ENCODE measurements at places on chromosomes 12 and 14.

DNA sequence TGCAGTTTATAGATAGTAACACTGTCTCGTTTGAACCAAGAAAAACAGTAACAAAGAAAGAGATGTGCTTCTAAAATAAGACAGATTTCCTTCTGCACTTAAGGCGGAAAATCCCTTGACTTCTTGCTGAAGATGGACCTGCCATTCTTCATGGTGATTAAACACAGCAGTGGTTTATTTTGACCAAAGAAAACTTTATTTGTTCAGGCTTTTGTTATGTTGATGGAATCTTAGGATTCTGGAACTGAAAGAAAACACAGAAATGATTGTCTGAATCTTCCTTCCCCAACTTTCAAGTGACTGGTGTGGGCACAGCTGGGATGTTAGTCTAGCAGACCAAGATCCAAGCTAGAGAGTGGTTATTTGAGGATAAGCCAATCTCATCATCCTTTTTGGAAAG is 72.2 kb downstream of the DACT1 start:
- DNase-seq, result no peak

- DNase-seq, result no peak
Observed at GRCh38 chr12:41287500-41288141, 99.5 kb downstream of the PDZRN4 start.

- DNase-seq, result no peak
Observed at GRCh38 chr12:14741153-14741552, 44.8 kb upstream of the GUCY2C start.

DNA sequence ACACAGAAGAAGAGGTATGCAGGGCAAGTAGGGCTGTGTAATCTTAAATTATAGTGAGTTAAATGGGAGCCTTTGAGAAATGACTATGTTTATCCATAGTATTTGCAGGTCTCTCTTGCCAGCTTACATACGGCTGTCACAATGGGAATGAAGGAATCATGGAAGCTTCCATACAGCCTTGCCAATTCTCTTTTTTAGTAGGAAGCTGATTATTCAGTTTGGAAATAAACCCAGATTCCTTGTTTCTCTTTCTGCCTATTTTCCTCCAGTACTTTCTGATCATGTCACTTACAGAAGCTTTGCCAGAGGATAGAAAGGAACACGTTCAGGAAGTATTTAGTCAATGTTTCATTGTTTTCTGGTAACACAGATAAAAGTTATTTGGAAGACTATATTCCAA is 217.4 kb upstream of the DIO2 start:
- no peak for DNase-seq

GRCh38 chr14:59787045-59787674 is 83.4 kb downstream of the RTN1 start:
- no peak for DNase-seq

GRCh38 chr12:54683398-54683797 is 35.2 kb upstream of the DCD start:
- DNase-seq, result no peak

- DNase-seq, result no peak
Observed at GRCh38 chr14:44586910-44587309, 79.8 kb upstream of the FSCB start.

- peak; percentile 47 for DNase-seq
Observed at GRCh38 chr12:25135531-25136154, 59.3 kb downstream of the DNAI7 start.

- peak; percentile 28 for DNase-seq
Observed at GRCh38 chr14:96581902-96582301, 79.7 kb downstream of the PAPOLA start.

- DNase-seq, result no peak
Observed at GRCh38 chr12:68981516-68981915, 48.5 kb upstream of the CPM start.

GRCh38 chr12:57164966-57165625 is 17.7 kb upstream of the LRP1-AS start:
- no peak for DNase-seq

- DNase-seq, result peak; percentile 84
Observed at GRCh38 chr14:67571275-67571990, 28.6 kb downstream of the PIGH start.

DNA sequence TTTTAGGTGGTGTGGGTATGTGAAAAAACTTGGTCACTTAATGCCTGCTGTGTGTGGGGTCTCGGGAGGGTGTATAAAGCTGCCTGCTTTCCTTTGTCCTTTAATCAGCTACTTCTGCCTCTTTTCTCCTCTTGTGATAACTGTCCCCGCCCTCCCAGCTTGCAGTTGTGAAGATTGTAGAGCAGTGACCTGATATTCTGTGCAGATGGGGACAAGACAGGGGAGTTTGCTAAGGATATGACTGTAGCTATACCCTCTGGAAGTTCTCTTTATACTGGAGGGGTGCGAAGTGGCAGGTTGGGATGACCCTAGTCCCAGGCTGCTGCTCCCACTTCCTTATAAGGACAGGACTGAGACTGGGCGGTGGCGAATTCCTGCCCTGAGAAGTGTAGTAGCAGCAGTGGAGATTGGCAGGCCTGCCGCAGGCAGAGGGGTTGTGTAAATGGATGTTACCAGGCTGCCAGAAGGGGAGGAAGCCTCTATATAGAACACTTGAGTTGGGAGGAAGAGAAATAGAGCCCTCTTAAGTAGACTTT is 835 bp downstream of the MYL6 start:
- peak; percentile 77 for DNase-seq

- DNase-seq, result no peak
Observed at GRCh38 chr12:90250042-90250441, 541.4 kb upstream of the ATP2B1 start.

All from hematopoietic multipotent progenitor cell treated with erythropoietin and hydrocortisone succinate and interleukin-3 and kit ligand, for 6 days (in vitro differentiated cells).